ENCODE measurements at places on chromosomes 7 and 10. TPM values are rescaled to one million over a fixed set of nuclear protein-coding genes. Genes with fewer than 3 reads are reported as not detected.

DNA sequence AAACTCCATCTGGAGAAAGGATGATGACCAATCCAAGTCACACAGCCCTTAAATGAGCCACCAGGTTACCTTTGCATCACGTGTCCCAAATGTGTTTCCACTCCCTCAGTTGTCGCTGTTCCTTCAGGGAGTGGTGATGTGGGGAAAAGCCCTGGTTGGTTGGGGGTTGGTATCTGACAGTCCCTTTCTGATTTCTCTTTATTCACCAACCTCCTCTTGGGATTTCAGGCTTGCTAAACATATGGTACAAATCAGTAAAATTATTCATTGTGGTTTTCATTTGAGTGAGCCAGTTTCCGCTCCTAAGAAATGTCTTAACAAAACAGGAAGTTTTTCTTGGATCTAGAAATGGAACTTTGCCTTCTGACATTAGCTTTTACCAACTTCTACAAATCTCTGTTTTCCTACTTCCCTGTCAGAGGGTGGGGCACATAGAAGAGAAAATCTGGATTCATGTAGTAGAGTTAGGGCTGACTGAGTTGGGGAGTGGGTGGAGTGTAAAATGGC is 40.0 kb upstream of the KMT2E start:
- peak; percentile 67 for DNase-seq

- no peak for DNase-seq
Measured at GRCh38 chr7:38198366-38198765, 20.3 kb downstream of the STARD3NL start.

- DNase-seq = no peak
Measured at GRCh38 chr10:110067960-110068770, 60.4 kb downstream of the ADD3 start.

GRCh38 chr10:86711513-86712316 is 43.4 kb downstream of the LDB3 start:
- peak; percentile 69 for DNase-seq

GRCh38 chr10:79163666-79163975 is 94.9 kb downstream of the ZMIZ1 start:
- DNase-seq = no peak

GRCh38 chr10:49025347-49025983 is 85.8 kb upstream of the LRRC18 start:
- no peak for DNase-seq

GRCh38 chr7:72343991-72344390 is 68.1 kb downstream of the CALN1 start:
- no peak for DNase-seq

DNA sequence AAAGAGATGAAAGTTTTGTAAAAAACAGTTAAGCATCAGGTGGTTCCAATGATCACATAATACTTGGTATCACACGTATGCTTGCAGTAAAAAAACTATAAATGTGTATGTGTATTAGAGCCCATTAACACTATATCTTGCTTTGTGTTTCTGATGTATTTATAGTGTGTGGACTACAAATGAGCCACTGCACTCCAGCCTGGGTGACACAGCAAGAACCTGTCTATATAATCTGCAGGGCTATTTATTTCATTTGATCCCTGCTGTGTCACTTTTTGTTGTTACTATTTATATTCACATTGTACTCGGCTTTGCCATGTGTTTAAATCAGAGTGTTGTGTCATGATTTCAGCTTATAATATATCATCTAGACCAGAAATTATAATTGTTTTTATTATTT is 487.8 kb upstream of the TEX47 start:
- DNase-seq = no peak

DNA sequence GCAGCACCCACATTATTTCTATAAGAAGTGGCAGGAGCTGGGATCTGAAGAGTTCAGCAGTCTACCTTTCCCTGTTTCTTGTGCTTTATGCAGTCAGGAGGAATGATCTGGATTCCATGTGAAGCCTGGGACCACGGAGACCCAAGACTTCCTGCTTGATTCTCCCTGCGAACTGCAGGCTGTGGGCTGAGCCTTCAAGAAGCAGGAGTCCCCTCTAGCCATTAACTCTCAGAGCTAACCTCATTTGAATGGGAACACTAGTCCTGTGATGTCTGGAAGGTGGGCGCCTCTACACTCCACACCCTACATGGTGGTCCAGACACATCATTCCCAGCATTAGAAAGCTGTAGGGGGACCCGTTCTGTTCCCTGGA is 874 bp upstream of the RBP3 start:
- DNase-seq = no peak

DNA sequence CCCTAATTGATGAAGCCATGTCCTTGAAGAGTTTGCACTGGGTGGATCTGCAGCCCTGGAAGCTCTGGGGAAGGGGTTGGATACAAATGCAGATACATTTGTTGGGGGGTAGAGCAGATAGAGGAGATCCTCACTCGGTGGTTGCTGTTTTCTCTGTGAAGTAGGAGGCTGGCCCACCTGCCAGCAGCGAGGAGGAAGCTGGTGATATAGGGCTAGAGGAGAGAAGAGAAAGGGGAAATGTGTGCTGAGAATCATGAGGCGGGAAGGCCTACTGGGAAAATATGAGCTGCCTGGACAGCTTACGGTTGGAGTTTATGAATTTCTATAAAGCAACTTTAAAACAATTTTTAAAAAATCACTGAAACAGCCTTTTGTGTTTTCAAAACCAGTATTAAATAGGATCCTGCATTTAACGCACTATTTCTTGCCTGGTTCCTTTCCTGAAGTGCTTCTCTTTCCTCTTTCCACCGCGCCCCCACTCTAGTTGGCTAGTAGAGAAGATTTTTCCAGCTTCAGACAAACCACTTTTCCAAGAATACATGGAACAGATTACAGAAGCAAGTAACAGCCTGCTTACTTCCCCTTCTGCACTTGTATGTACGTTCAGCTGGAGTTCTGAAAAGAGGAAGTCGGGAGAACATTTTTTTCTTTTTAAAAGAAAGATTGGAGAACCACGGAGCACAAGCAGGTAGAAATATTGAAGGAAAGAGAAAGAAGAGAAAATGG is 100.6 kb upstream of the GLCCI1 start:
- no peak for DNase-seq

- no peak for DNase-seq
Measured at GRCh38 chr10:97740613-97741012, 3.7 kb downstream of the ZFYVE27 start.

DNA sequence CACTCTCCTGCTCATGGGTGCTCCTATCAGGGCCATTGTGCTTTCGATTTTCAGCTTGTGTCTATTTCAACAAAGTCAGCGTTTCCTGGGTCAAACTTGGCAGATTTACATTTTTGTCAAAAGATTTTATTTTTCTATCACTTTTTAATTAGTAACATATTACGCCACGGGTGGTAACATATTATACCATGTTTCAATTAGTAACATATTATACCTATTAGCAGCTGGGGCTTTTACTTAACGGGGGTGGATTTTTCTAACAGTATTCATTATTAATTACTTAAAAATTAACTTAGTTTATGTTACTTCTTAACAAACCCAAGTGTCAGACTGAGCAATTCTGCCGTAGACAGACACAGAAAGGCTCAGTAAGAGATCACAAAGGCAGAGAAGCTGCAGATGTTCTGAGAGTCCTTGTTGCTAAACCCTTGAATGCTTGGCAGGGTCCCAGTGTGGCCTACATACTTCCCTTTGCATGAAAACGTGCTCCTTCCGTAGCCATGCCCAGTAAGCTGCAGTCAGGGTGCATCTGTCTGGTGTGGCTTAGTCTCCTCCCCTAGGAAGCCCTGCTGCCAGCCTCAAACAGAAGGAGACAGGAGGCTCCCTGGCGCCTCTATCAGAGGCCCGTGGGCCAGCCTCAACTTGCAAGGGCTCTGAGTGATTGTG is 263.1 kb upstream of the CXCL12 start:
- no peak for DNase-seq

DNA sequence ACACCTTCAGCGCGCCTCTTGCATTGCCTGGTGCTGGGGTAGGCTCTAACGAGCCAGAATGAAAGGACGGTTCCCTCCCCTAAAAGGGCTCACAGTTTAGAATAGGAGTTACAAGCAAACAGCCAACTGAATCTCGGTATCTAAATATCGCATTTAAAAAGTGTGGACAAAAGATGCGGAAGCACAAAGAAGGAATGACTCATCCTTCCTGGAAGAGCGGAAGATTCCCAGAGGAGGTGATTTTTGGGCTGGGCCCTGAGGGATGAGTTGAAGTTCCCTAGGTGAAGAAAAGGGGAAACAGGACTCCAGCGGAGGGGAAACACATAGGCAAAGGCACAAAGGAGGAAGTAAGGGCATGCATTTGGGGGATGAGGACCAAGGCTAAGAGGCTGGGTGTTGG is 29.9 kb downstream of the SRRM3 start:
- DNase-seq = no peak

DNA sequence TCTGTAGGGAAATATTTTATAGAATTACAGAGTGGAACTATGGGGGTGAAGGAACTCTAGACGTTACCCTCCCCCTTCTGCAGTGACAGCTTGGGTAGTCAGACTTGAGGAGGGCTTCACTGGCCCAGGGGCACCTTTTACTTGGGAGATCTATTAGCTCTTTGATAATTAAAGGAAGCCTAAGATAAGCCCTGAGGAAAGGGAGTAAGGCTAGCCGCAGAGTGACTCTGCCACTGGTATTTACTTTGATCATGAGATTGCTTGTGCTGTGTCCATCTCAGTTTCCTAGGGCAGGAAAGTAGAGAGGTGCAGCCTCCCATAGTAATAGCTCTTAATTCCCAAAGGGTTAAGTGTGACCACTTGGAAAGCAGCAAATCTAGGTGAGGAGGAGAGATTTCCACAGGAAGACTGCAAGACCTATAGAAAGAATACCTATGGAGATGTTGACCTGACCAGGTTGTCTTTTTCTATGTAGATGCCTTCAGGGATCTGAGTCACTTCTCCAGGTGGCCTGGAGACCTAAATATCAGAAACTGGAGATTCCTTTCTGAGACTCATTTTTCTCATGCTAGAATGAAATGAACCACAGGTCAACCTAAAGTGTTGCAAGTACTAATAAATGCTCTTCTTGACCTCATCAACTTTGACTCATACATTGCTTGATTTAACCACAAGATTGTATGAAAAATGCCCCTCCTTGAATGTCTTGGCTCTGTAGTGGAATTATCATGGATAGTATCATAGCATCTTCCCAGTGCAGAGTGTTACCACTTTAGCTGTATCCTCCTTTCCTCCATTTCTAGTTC is 447.3 kb upstream of the GHITM start:
- no peak for DNase-seq

DNA sequence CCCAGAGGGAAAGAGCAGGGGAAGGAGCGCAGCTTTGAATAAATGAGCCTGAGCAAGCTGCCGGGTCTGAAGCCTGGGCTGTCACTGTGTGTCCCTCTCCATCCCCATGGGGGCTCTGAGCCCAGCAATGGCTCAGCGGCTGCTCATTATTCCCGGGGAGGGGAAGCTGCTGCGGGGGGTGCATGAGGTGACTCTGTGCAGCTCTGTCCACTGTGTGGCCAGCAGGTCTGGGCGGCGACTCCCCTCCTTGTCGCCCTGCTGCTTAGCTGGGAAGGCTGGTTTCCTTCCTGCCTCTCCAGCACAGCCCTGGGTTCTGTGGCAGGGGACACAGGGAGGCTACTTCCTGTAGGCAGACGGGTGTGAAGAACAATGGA is 234.2 kb downstream of the PRPF18 start:
- no peak for DNase-seq

DNA sequence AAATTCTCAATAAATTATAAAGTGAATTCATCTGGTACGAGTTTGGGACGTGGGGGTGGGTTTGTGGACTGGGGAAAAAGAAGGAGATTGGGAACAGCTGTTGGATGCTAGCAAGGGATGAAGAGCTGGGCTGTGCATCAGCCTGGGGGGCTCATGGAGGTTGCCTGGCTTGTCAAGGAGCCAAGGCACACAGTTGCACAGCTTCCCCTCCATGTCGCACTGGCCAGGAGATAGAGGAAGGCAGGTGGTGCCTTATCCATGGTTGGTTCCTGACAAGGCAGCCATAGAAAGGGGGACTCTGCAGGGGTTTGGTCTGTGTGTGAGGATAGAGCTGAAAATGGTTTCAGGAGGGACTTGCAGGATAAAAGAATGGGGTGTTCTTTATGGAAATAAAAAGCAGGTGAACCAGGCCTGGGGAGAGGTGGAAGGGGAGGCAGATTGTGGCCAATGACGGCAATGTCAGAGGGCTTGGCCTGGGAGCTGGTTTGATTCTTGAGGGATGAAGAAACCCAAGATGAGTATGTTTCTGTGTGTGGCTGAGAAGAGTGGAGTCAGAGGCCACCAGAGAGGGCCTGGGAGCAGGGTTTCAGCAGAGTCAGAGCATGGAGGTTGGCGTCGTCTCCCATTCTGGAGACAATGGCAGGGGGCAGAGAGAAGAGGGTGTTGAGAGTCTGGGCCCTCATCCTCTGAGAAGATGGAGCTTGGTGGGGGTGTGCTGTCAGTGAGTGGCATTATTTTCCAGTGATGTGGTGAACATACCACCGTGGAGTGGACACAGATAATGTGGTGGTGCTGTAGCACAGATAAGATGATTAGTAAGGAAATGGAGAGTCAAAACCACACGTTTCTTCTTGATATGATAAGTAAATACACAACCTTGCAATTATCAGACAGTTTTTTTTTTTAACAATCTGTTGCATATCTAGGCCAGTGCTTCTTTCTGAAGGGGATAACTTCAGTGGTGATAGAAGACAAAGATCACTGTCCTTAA is 108.2 kb downstream of the PTPN20 start:
- DNase-seq = no peak

Gene WIPF3
- not detected for total RNA-seq

Gene NPY4R2
- 0.71 TPM for total RNA-seq

Gene PTPRZ1
- total RNA-seq = 0.22 TPM

Gene RNF133
- 0.63 TPM for total RNA-seq

Gene VPS37D
- total RNA-seq = 1.8 TPM

Gene PALD1
- total RNA-seq = not detected

Gene RBP4
- 19.3 TPM for total RNA-seq

Gene GRM3
- total RNA-seq = not detected

Gene ACHE
- total RNA-seq = 0.16 TPM

Gene IDI2
- not detected for total RNA-seq

Gene RNF32
- total RNA-seq = 0.18 TPM

Gene ANKRD1
- 29.8 TPM for total RNA-seq

Gene SLIT1
- total RNA-seq = not detected

Gene MEST
- 223 TPM for total RNA-seq

Gene KLF14
- not detected for total RNA-seq

Gene TMEM213
- total RNA-seq = not detected

Gene OR9A2
- not detected for total RNA-seq
